ENCODE measurements at places on chromosomes 11 and 22.

- DNase-seq, result no peak
These were observed 173.9 kb downstream of the NAV2 start for GRCh38 chr11:19886498-19886897.

DNA sequence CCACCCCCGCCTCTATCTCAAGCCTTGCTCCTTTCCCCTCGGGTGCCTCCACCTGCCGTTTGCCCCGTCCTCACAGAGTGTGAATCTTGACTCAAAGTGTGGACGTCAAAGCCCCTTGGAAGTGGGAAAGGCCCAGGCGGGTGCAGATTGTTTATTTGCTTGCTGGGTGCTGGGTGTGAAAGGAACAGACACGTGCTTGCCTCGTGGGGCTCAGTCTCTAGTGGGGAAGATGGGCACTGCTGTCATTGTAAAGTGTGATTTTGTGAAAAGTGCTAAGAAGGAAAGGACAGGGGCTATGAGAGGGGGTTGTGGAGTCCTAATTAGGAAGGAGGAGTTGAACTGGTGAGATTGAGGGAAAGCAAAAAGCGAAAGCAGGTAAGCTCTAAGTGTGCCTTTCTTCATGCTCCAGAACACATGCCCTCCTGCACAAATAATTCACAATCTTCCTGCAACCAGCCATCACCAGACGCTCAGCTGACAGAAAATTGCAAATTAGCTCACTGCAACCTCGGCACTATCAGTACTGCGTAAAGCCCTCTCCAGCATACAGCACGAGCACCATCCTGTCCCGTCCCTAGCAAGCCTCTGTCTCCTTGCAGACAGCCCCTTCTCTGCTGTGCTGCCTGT lies 9.7 kb upstream of the GCAT start:
- DNase-seq, result no peak

DNA sequence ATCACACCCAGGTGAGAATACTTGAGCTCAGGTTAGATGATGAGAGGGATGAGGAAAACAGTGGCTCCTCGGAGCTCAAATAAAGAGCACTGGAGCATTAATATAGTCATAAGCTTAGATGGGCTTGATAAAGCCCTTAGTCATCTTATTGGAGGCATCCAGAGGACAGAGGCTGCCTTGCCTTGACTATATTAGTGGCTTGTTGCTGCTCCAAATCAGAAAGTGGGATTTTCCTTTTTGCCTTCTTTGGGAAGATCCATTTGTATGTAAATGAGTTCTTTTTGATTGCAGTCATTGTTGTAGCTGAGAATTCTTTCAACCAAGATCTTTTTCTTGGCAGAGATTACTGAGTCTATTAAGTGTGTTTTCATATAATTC lies 18.9 kb downstream of the ADM start:
- no peak for DNase-seq

DNA sequence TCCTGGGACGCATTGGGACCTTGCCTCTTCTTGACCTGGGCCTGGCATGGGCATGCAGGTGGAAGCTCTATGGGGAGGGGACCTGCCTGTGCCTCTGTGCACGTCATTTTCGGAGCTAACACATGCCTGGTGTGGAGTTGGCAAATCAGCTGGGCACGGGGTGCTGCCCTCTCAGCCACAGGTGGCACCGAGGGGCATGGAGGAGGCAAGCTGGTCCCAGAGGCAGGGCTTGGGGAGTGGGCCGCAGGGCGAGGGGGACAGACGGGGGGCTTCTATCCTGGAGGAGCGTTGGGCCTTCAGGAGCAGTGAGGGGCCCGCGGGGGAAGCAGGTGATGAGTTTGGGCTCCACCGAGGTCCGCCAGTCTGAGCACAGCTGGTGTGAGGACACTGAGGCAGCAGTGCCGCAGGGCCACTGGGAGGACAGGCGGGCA lies 362.0 kb downstream of the TBC1D22A start:
- DNase-seq, result no peak

DNA sequence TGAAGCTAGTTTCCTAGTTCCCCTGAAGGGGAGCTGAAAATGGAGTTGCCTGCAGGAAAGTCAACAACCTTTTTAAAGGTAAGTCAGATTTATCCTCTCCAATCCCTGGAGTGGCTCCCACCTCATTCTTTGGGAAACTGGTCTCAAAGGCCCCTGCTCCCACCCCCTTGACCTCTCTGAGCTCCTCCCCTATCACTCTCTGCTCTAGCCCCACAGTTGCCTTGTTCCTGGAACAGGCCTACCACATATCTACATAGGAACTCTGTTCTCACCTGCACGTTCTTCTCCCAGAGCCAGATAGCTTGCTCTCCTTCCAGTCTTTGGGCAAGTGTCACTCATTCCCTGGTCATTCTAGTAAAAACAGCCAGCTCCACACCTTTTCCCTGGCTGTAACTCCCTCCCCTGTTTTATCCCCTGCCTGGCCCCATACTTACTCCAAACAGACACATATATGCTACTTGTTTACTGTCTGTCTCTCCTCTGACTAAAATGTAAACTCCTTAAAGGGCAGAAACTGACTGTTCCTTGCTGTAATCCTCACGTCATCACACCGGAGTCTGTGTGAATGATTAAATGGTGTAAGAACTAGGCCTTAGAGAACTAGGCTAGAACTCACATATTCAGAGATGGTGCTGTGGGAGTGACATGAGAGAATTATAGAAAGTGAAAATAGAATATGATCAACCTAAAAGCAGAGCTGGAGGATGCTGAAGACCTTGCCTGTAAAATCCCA lies 53.3 kb downstream of the TCF20 start:
- no peak for DNase-seq

DNA sequence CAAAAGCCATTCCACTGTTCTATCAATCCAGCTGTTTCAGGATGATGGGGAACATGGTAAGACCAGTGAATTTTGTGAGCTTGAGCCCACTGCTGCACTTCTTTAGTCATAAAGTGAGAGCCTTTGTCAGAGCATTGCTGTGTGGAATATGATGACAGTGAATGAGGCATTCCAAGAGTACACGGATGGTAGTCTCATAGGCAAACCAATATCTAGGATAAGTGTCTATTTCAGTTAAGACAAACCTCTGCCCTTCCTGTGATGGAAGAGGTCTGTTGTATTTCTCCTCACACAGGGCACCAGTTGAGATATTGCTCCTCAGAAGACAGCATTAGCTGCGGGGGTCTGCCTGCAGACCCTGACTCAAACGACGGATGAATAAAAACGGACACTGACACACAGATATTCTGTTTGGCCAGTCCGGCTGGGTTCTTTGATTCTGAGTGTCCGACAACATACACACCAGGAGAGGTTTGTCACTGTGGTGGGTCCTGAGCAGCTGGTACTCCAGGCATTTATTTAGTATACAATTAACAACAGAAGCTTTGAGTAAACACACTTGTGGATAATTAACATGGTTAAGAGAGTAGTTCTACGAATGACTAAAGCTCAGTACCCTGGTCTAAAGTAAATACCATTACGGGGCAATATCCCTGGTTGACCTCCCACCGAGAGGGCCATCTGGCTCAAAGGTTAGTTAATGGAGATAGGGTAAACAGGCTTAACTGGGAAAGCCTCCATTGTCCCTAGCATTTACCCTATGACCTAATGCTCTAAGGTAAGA lies 121.7 kb downstream of the ZNF280B start:
- DNase-seq, result no peak

GRCh38 chr22:31235081-31235480 lies 23.0 kb downstream of the LIMK2 start:
- no peak for DNase-seq

- no peak for DNase-seq
These were observed 20.2 kb downstream of the ST3GAL4 start for GRCh38 chr11:126375726-126376125.

- DNase-seq, result peak; percentile 91
These were observed at the start of gene UFD1 for GRCh38 chr22:19478901-19479354. TSS of gene UFD1 (minus strand) at chr22:19479193. CDS start at chr22:19479085, 108 bp downstream.

DNA sequence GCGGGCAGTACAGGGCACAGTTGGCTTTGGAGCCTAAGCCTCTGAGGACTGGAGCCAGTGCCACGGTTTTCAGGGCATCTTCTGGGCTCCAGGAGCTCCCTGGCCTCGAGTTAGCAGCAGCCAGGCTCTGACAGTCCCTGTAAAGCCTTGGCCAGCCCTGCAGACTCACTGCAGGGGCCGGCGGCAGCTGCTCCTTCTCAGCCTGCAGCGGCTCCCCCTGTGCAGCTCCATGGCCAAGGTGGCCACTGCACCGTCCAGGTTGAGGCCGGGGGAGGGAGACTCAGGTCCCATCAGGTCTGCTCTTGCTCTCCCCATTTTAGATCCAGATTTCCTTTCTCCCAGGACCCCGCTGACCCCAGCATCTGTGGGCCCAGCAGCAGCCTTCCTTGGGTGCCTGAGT lies 1461.1 kb downstream of the BRD1 start:
- peak; percentile 19 for DNase-seq

- no peak for DNase-seq
These were observed 2.8 kb downstream of the KRTAP5-6 start for GRCh38 chr11:1699771-1700170.

GRCh38 chr22:11627436-11627797 lies 3900.6 kb upstream of the OR11H1 start:
- no peak for DNase-seq

- no peak for DNase-seq
These were observed 239.0 kb upstream of the PDGFD start for GRCh38 chr11:104402812-104403521.

GRCh38 chr11:105361651-105362050 lies 222.1 kb upstream of the CARD18 start:
- DNase-seq, result no peak

DNA sequence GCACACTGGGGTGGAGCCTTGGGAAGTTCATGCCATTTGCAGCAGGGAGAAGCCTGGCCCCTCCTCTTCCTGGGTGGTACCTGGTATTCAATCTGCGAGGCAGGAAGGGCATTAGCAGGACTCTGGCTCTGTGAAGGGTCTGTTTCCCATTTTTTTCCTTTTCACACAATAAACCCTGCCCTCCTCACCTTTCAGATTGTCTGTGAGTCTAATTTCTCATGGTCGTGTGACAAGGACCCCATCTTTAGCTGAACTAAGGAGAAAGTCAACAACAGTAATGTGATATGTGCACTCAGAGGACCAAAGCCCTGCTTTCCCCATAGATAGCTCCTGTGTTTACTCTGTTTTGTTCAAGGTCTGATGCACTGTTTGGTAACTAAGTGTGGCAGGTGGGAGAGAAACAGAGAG lies 26.6 kb upstream of the CASP4 start:
- no peak for DNase-seq

GRCh38 chr11:26847459-26847858 lies 125.6 kb upstream of the SLC5A12 start:
- DNase-seq, result no peak

GRCh38 chr11:468493-468892 lies 18.4 kb downstream of the PTDSS2 start:
- DNase-seq, result no peak

DNA sequence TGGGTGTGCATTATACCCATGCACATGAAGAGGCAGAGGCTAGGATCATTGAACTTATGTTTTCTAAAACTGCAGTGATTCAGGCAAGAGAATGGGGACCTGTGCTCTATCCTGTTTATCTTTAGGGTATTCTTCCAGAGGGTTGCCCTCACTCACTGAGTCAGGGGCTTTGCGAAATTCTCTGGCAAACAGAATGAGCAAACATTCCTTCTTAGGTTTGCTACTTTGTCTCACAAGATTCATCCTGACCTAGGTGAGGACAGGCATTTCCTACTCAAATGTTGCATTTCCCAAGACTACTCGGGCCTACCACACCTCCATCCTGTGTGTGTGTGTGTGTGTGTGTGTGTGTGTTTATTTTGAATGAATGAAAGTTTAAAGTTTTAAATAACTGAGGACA lies 2.7 kb upstream of the EIF3M start:
- no peak for DNase-seq

DNA sequence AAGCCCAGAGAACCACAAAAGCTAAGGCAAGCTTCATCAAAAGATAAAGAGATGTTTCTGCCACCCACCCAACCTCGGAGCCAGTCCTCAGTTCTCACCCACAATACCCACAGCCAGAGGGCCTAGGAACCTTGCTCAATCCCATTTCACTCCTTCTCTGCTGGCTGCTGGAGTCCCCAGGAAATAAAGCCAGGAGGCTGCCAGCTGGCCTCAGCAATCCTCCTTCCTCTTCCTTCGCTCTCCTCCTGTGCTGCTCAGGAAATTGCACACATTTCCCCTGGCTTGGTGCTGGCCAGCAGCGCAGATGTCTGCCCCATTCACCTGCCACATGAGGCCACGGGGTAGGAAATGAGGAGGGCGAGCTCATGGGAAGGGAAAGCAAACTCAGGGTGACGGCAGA lies 91.8 kb upstream of the LDLRAD3 start:
- DNase-seq, result no peak

DNA sequence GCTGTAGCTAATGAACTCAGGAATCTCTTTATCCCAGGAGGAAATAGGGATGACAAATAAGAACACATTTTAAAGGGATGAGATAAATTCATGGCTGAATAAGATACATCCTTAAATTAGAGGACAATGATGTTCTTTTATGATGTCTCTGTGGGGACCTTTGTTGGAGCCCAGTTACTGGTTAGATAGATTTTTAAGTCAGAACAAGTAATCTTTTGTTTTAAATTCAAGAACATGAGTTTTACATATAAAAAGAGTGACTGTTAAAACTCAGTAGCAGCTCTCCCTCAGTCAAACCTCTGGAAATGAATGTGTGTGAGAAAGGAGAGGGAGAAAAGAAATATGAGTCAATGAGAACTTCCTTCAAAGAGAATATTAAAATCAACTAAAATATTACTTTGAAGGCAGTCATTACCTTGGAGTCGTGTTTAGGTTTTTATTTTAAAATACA lies 241.6 kb downstream of the SWAP70 start:
- DNase-seq, result no peak

- DNase-seq, result no peak
These were observed 308.7 kb downstream of the DDX10 start for GRCh38 chr11:108973402-108974162.

- DNase-seq, result no peak
These were observed 61.1 kb downstream of the MIAT start for GRCh38 chr22:26718488-26718887.

DNA sequence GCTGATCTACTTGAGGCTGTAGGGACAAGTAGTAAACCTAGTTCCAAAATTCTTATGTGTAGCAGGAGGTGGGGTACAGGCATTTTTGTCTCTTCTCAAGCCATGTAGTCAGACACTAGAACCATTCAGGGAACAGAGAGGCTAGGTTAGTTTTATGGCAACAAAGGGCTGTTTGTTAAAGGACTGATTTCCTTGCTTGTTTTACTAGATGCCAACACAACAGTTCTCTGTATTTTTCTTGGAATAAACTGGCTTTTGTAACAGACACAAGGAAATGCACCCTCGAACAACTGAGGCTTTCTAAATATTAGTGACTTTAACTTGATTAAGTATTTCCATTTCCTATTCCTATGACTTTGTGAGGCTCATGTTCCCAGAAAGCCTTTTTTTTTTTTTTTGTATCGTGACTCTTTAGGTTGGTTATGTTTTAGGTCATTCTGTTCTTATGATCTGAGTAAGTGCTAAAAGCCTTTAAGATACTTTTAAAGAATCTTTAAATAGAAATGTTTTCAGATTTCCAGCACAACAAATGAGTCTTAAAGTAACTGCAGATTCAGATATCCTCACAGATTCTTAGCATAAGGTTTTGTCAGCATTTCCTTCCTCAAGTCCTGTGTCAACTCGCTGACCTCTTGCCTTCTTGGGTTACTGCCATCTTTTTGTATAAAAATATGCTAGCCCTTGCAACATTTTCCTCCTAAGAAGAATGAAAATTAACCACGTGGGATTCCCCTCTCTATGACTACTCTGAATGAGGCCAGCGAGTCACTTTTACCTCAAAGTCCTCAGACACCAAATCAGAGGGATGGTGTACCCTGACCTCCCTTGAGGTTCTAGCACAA lies 92.5 kb downstream of the CCDC83 start:
- no peak for DNase-seq

Measured in activated CD8-positive, alpha-beta memory T cell treated with anti-CD3 and anti-CD28 coated beads for 24 hours (primary cell).